ENCODE measurements at places on chromosomes 1 and 21. TPM values are rescaled to one million over a fixed set of nuclear protein-coding genes. Genes with fewer than 3 reads are reported as not detected.

Gene CR1L
- polyA plus RNA-seq: 1.2 TPM

Gene CD53
- polyA plus RNA-seq: 5.6 TPM

Gene GJC2
- 0.42 TPM for polyA plus RNA-seq

Gene TDRKH
- polyA plus RNA-seq: 8.8 TPM

Gene UBIAD1
- polyA plus RNA-seq: 16.4 TPM

Gene LAD1
- polyA plus RNA-seq: 28.4 TPM

Gene ITGB2
- 11.8 TPM for polyA plus RNA-seq

Gene ATP1A4
- 0.15 TPM for polyA plus RNA-seq

Gene C1orf115
- 24.4 TPM for polyA plus RNA-seq

Gene HHAT
- polyA plus RNA-seq: 15.2 TPM

Gene CELA3A
- polyA plus RNA-seq: not detected

Gene ATAD3C
- polyA plus RNA-seq: 1.7 TPM

Gene GBP3
- polyA plus RNA-seq: 14.2 TPM

Gene COL11A1
- 6.9 TPM for polyA plus RNA-seq

Gene IFI44L
- 7.6 TPM for polyA plus RNA-seq

DNA sequence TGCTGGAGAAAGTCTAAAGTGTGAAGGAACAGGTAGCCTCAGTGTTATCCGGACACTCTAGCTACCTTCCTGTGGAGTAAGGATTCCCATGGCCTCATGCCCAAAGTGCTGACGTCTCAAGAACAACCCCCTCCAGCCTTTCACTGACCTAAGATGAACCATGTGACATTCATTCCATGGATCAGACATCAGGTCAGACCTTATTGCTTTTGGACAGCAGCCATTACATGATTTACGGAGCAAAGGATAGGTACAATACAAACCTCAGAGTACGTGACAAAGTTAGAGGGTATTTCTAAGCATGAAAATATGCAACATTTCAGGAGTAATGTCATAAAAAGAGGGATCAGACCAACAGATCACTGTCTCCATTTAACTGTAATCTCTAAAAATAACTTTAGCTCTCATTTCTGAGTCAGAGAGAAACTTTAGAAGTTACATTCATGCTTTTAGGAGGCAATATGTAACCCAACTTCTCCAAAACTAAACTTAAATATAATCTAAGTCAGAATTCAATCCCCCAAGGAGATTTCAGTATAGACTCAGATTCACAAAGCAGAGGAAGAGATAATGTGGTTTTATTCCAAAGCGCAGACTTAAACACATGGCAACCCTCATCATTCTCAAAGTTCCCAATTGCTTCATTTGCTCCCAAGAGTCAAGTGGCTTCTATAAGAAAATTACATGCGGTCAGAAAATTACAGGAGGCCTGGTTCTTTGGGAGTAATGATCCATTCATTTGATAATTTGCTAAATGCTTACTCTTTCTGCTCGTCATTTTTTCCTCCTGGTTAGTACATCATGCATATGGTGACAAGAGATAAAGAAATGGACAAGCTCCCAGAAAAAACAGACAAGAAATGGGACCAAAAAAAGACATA, 280.4 kb downstream of the SETD4 start:
- no peak for DNase-seq

GRCh38 chr1:185911978-185912377, 177.8 kb downstream of the HMCN1 start:
- DNase-seq: no peak

- DNase-seq: no peak
These were observed 20.4 kb downstream of the FGGY start for GRCh38 chr1:59317343-59317742.

- DNase-seq: no peak
These were observed 116.7 kb upstream of the F3 start for GRCh38 chr1:94658221-94658620.

- DNase-seq: no peak
These were observed 225.9 kb downstream of the KCNT2 start for GRCh38 chr1:196382383-196382782.

DNA sequence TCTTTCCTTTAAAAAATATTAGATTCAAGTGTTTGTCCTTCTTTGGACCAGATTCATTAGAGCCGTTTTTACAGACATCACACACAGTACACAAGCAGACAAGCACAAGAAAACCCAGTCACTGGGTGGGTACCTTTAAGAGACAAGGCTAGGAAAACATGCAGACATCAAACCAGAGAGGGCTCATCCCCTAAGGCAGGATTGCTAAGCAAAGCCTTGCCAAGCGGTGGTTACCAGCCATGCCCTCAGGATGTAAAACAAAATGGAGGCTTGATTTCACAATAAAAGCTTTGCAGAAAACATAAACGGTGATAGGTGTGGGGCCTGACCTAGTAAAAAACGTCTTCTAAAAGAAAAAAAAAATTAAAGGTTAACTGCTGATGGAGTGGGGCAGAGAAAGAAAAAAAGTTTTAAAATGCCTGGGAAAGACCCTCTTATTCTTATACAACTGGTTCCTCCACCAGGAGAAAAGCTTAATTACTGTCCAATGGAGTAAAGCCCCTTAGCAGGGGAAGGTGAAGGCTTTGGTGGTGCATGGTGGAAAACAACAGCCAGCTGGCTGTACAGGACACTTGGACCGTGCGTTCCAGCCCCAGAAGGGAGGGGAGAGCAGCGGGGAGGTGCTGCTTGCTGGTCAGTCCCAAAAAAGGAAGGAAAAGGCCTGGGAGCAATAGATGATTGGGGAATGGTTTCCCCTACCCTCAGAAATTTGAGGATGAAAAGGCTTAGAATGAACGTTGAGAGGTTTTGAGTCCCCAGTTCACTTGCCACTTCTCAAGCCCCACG, 30.4 kb upstream of the FMO1 start:
- DNase-seq: no peak

DNA sequence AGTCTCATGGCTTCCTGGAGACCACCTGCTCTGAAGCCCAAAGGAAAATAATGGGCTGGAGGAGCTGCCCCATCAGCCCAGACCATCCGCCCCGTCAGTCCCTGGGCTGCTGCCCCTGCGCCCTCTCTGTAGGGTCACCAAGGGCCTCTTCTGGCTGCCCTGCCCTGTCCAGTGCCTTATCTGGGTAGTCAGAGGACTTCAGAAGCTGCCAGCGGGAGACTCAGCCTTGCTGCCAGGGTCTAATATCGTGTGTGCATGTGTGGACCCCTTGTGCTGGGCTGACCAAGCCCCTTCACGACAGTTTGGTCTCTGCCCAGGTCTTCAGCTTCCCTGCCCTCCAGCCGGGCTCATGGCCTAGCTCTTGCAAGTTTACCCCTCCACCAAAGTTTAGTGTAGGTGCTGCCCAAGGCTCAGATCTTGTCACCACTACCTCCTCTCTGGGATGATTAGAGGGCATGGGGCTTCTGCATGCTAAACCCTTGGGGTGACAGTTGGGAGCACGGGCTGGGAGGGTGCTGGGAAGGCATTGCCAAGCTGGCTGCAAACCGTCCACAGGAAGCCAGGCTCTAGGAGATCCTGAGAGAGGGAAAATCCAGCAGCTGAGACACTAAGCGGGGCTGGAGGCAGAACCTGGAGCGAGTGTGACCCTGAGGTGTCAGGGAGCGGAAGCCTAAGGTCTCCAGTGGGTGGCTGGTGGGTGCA, 20.6 kb downstream of the NENF start:
- DNase-seq: no peak

DNA sequence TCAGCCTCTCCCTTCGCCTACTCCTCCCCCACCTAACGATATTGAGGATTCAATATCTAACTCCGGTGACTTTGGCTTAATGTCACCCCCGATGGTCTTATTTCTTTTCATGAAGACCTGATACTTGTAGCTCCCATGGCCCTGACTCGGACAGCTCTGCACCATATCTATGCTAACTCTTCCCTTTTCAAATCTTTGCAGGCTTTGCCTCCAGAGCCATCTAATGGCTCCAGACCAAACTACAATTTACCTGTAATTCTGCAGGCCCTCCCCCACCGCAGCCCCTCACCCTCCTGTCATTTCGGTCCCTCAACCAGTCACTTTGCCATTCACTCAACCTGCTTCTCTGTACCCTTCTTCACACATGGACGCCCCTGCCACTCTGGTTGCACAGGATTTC, 7.9 kb upstream of the GSTM5 start:
- DNase-seq: no peak

GRCh38 chr1:33396188-33397124, 34.4 kb downstream of the PHC2 start:
- no peak for DNase-seq

- no peak for DNase-seq
These were observed 82.3 kb upstream of the TIAM1 start for GRCh38 chr21:31426235-31426797.

GRCh38 chr1:46180082-46180616, 3.9 kb upstream of the P3R3URF start:
- DNase-seq: no peak

- DNase-seq: no peak
These were observed 91.6 kb downstream of the LRRC8C start for GRCh38 chr1:89724369-89725010.

- DNase-seq: no peak
These were observed 59.6 kb downstream of the XPR1 start for GRCh38 chr1:180691322-180691913.

DNA sequence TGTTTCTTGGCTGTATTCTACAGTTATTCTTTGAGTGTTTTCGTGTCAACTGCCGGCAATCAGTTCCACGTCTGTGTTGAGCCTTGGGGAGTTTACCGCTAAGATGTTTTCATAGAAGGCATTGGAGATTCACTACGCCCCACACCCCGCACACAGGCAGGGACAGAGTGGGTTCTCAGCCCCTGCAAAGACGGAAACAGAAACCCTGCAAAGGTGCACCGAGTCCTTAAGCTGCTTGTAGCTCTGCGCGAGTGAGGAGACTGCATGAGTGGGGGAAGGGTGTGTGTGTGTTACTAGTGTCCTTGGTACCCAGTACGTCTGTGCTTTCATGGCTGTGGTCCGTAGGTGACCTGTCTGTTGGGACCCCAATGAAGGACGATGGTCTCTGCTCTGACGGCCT, 1.9 kb downstream of the LHX4 start:
- no peak for DNase-seq

- DNase-seq: no peak
These were observed 87.5 kb upstream of the WDR26 start for GRCh38 chr1:224521904-224522734.

- DNase-seq: peak; percentile 14
These were observed 66.3 kb downstream of the CNST start for GRCh38 chr1:246632281-246633168.

- no peak for DNase-seq
These were observed 40.5 kb downstream of the NEK7 start for GRCh38 chr1:198197285-198197684.

DNA sequence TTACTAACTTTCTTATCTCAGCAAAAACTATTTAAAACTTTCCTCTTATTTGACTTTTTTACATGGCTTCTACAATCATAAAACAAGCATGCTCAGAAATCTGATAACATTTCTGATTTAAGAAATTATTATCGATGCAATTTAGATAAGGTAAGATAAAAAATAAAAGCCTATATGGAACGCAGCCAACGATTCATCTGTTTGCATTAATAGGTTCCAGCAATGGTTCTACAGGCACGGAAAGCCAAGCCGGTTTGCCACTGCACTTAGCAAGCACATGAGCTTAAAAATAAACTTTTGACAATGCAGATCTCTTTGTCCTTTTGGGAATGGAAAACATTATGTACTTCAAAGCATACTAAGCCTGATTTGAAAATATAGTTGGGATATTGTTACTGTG, 77.5 kb upstream of the KCNK2 start:
- DNase-seq: no peak

DNA sequence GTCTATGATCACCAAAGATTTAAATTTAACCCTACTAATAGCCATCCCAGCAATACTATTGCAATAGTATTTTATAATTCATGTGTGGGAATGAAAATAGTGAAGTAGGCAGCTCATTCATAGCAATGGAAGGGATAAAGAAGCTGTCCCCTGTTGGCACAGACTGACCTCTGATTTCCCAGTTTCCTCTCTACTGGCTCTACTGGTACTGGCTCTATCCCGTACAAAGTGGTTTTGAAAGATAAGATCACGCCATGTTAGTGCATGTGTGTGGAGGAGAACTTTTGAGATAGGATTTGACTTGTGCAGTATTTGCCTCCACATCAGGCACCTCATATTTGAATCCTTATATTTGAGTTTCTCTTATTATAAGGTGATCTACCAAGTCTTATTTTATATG, 227.3 kb upstream of the ADGRL2 start:
- no peak for DNase-seq

GRCh38 chr21:45374826-45375455, 30.0 kb upstream of the COL18A1 start:
- DNase-seq: no peak

GRCh38 chr1:43854473-43854872, 79.1 kb upstream of the ARTN start:
- DNase-seq: no peak

Measured in left kidney (tissue), 8 donors.